ENCODE measurements at places on chromosomes 2 and 18.

GRCh38 chr2:234156326-234156725 lies 105.8 kb downstream of the SPP2 start:
- DNase-seq, result no peak

GRCh38 chr2:241235859-241236593 lies 47.5 kb downstream of the ANO7 start:
- no peak for DNase-seq

DNA sequence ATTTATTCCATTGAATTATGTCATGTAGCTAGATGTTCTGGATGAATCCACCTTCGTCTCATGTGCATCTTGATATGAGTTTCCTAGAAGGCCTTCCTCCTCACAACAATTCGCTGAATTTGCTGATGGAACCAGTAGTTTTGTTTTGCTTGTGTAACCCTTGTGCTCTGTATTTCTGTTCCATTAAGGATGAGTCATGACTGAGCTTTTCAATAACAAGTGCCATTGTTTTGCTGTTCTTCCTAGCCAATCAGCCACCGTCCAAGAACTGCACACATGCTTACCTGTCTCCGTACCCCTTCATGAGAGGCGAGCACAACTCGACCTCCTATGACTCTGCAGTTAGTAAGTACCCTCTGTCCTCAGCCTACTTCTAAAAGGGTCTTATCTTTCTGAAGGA lies 2.3 kb downstream of the TMEM182 start:
- DNase-seq, result no peak

DNA sequence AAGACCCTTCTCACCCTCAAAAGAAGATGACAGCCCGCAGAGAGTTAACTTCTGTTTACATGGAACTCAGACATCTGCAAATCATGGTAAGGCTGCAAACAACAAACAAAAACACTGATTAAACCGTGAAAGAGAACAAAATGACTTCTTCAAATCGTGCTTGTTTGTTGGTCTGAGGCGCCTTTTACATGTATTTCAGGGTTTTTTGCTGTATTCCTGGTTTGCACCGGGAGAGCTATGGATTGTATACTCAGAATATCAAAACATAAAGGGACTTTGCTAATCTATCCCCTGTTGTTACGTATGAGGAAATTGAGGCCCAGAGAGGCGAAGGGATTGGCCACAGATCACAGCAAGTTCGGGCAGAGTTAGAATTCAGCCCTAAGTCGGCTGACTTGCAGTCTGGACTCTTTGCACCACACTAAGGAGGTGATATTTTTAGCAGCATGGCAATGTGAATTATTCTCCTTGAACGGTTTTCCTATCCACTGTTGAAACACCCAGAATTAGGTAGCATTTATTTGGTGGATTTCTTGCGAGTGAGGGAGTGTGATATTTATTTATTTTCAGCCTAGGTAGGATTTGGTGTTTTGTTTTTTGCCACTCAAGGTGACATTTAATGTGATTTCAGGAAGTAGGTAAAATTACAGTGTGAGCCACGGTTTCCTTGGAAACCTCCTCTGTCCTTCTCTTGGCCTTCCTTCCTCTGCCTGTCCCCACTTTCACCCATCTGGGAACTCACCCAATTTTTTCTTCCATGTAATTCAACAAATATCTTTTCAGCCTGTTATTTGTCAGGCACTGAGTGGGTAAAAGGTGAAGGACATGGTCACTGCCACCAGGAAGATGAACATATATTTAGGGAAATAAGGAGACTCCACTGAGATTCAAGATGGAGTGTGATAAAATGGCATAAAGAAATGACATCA lies 980 bp upstream of the PDE6D start:
- DNase-seq, result no peak

DNA sequence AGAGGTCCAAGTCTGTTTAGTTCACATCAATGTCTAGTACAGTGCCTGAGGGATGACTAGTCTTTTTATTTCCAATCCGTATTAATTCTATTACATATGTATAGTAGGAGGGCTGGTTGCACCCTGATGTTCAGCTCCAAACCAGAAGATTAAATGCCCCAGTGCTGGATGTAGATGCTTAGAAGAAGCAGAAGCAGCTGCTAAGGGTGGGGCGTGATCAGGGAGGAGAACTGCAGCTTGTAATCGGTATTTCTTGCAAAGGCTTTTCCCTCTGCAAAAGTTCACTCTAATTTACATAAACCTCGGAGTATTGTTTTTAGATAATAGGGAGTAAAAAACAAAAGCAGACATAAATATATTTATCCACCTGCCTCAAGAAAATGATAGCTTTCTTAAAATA lies 145.3 kb upstream of the ITGA4 start:
- no peak for DNase-seq

DNA sequence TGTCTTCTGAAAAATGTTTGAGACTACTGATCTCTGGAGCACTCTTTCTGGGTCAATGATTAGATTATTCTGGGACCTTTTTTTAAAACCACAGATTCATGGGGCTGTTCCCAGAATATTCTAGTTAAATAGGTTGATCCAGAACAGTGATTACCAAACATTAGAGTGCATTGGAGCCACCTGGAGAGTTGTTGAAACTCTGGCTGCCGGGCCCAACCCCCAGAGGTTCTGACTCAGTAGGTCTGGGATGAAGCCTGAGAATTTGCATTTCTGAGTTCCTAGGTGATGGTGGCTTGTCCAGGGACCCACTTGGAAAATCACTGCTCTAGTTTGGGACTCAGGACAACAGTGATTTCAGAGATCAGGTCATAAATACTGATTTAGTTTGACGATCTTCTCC lies 197.3 kb downstream of the PTPRM start:
- DNase-seq, result no peak
